ENCODE measurements at places on chromosomes 5 and 9. TPM values are rescaled to one million over a fixed set of nuclear protein-coding genes. Genes with fewer than 3 reads are reported as not detected.

The TMEM174 gene
- not detected for polyA plus RNA-seq

The TSSK1B gene
- not detected for polyA plus RNA-seq

The FBP2 gene
- not detected for polyA plus RNA-seq

The NUTM2F gene
- not detected for polyA plus RNA-seq

The IFNB1 gene
- polyA plus RNA-seq: not detected

The SRA1 gene
- polyA plus RNA-seq: 55.5 TPM

The RNF180 gene
- polyA plus RNA-seq: 2.3 TPM
